NCI-H187 treated with DMSO at 0.1 percent for 48 hours (cell line): ENCODE measurements at places on chromosomes 3 and 15.

- no peak for DNase-seq
Measured at GRCh38 chr3:52859686-52860423, 25.0 kb upstream of the MUSTN1 start.

DNA sequence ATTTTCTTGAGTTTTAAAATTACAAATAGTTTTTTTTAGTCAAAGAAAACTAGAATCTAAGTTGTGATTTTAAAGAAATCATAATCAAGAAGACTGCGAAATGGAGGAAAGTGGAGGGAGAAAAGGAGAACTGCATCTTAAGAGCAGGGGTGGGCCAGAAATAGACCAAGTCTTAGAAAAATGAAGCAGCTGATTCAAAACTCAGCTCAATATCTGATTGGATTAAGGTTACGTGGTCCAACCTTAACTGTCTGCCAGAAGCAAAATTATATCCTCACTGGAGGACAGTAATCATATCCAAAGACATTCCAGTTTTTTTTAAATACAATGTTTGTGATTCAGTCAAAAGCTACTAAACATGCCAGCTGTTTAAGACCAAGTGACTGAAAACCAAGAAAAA, 41.4 kb downstream of the CHSY1 start:
- no peak for DNase-seq

DNA sequence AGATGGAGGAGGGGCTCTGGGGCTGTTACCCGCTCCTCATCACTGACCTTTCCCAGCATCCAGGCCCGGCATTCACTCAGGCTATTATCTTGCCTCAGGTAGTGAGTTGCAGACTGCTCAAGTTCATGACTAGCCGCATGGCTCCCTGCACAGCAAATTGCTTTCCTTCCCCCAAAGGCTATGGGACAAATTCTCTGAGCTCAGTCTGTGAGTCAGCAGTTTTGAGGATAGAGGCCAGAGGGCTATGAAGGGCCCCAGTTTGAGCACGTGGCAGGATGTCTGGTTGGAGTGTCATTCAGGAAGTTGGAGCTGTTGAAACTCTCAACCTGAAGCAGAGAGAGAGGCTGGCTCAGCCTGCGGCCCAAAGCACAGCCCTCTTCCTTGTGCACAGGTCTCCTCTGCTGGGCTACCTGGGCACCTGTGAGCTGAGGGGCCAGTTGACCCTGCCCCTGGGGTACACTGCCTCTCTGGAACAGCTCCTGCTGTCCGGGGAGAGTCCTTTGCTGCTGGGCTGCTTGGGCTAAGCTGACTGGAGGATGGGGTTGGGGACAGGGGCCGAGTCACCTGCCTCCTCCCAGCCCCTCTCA, 7.9 kb downstream of the FAH start:
- no peak for DNase-seq

DNA sequence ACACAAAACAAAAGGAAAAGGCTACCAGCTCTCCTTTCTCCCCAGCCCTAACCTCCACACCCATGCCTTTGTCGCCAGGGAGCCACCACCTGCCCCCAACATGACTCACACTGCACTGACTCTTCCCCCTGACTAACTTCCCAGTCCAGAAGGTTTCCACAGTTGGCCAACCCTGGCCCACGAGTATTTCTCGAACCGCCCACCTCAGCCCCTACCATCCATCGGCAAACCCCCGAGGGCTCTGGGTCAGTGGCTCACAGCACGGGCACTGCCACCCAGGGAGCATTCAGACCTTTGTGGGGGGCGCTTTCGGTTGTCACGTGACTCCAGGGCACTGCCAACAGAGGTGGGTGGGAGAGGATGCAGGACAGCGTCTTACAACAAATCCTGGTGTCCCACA, 152.3 kb downstream of the LRRC28 start:
- DNase-seq = no peak

DNA sequence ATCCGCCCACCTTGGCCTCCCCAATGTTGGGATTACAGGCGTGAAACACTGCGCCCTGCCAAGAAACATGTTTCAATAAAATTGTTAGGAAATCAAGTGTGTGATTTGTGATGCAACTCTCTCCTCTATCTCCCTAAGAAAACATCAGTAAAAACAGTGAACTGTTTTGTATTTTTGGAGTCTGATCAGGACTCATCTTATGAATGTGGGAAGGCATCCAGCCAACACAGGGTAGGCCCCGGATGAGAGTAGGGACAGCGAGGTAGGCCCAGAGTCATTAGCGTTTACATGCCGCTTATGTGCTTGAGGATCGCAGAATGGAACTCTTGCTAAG, 884 bp upstream of the GLYCTK start:
- no peak for DNase-seq

- no peak for DNase-seq
Measured at GRCh38 chr3:43222590-43222989, 63.8 kb upstream of the SNRK start.

DNA sequence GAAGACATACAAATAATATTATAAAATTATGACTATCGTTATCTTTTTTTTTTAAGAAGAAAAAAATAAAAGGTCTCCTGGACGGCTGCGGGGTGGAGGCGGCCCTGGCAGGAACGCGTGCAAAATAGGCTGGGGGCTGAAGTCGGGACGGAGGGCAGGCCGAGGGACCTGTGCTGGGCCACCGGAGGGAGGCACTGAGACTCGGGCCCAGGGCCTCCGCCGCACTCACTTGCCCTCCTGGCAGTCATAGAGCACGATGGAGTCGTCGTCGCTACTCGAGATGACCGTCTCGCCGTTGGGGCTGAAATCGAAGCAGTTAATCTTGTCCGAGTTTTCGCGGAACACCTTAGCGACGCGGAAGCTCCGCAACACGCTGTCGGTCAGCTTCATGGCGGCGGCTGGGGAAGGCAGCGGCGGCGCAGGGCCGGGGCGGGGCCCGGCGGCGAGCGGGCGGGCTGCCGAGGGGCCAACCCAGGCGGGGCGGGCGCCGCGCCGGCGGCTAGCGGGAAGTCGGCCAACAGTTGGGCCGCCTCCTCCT, 408 bp downstream of the WDR82 start:
- no peak for DNase-seq

DNA sequence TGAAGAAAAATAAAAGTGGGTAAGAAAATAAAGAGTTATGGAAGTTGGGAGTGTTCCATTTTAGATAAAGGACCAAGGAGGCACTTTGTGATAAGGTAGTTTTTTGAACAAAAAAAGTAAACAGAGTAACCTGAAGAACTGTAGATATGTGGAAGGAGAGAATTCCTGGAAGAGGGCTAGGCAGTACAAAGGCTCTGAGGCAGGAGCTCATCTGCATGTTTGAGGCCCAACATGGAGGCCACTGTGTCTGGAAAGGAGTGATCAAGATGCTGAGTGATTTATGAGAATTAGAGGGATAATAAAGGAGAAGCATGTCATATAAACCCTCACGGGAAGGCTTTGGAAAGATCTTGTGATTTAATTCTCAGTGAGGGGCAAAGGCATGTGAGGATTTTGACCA, 126.5 kb downstream of the DTWD1 start:
- no peak for DNase-seq

DNA sequence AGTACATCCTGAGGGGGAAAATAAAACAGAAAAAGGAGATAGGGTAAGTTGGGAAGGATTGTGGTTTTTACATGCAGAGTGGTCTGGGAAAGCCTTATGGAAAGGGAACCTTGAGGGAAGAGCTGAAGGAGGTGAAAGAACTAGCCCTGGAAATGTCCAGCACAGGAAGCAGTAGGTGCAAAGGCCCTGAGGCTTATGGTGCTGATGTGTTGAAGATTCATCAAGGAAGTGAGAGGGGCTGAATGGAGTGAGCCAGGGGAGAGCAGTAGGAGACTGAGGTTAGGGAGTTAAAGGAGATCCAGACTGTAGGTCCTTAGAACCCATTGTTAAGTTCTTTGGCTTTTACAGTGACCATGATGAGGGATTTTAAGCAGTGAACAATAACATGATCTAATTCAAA, 33.0 kb downstream of the ATP1B3 start:
- no peak for DNase-seq

GRCh38 chr15:58040150-58040549, 25.4 kb downstream of the ALDH1A2 start:
- no peak for DNase-seq

DNA sequence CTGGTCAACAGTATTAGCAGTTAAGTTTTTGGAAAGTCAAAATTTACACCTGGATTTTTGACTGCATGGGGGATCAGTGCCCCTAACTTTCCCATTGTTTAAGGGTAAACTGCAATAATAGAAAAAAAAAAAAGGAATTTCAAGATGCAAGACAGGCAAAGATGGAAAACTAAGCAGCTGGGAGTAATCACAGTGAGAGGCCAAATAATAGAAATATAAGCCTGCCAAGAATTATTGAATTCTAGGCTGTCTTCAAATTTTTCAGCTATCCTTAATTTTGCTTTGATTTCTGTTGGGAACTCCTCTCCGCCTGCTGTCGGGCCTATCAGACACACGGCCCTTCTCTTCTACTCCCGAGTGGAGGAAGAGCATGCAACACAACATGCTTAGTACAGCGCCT, 215.5 kb upstream of the LMCD1 start:
- DNase-seq = no peak

DNA sequence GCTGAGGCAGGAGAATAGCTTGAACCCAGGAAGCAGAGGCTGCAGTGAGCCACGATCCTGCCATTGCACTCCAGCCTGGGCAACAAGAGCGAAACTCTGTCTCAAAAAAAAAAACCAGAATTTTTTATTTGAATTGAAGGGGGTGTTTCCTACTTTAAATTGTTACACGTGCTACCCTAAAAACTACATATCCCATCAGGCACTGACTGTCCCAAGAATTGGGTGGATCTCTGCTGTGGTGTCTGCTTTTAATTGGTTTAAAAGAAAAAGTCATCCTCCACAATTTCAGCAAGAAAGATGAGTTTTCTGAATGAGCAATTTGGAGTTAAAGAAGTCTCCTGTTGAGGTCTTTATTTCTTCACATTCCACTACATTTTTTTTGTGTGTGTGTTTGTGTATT, 2.1 kb downstream of the PDIA3 start:
- DNase-seq = no peak

- no peak for DNase-seq
Measured at GRCh38 chr15:47294765-47295259, 422.5 kb upstream of the SEMA6D start.

DNA sequence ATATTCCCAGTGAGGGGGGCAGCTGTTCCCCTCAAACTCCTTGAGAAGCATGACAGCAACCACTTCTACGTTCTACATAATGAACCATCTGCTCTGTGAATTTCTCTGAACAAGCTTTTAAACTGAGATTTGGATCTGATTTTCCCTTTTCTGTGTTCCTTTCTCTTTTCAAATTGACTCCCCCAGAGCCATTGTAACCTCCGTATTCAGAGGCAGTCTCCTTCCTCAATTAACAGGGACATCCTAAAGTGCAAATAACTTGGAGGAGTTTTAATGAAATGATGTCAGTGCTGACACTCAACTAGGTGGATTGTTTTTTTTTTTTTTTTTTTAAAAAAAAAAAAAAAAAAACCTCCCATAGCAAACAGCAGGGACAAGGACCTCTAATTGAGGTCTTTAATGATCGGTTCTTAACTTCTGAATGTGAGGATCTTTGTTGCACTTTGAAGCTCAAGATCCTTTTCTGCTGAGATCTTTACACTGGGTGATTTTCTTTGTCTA, 48.8 kb downstream of the ADAMTS9 start:
- no peak for DNase-seq

- no peak for DNase-seq
Measured at GRCh38 chr15:100875976-100876375, 3.7 kb upstream of the ALDH1A3 start.

- DNase-seq = no peak
Measured at GRCh38 chr3:118098827-118099226, 935.8 kb downstream of the IGSF11 start.

GRCh38 chr15:40249477-40250303, 10.8 kb downstream of the PAK6 start:
- no peak for DNase-seq

GRCh38 chr15:89406940-89407607, 72.5 kb upstream of the POLG start:
- no peak for DNase-seq

- DNase-seq = no peak
Measured at GRCh38 chr3:49133226-49133951, 539 bp upstream of the LAMB2 start.

GRCh38 chr3:7211740-7212139, 350.8 kb downstream of the GRM7 start:
- no peak for DNase-seq

DNA sequence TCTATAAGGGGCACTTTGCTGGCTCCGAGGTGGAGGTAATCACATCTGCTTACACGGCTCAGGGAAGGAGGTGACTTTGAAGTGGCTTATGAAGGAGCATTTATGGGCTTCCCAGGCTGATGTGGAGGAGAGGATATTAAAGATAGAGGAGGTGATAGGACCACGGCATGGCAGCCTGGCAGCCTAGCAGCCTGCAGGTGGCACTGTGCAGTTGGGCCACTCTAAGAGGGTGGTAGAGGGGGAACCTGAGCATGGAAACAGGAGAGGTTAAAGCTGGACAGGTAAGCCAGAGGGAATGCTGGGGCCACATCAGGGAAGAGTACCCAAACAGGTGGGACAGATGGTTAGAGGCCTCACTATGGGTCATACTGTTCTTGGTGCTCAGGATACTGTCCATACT, 375.0 kb downstream of the WDR72 start:
- DNase-seq = no peak

DNA sequence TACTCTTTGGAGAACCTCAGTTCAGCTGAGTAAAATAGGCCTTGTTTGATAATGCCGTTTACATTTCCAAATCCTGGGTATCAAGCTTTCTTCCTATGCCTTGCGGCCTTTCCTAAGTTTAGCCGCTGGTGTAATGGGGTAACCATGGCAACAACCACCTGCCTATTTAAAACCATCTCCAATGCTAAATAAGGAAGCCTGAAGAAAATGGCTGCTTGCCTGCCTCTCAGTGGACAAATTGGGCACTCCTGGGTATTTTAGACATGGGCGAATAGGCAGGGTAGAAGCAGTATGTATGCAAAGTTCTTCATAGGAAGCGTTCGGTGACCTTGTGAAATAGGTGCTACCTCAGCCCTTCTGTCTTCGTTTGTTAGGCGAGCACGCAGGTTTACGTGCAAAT, 122.7 kb downstream of the DGKG start:
- peak; percentile 4 for DNase-seq

DNA sequence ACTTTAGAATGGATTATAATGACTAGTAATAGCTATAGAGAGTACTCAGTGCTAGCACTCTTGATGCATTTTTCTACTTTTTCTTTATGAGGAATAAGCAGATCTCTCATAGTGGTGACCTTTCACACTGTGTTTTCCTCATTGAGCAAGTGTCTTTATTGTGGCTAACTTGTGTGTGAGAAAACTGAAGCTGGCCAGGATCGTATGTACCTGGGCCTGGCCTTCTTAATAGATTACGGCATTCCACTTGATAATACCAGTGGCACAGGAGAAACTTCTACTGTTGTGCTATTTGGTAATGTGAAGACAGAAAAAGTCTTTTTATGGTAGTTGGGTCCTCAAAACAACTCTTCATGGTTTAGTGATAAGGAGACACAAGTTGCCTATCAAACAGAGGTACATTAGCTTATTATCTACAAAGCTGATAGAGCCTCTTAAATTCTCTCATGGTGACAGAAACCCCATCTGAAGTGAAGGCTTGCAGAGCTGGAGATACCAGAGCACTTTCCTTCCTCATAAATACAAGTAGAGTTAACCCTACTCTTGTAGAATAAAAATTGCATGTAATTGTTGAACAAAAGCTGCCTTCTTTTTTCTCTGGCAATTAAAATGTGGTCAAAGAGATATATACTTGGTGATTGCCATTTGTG, 64.6 kb downstream of the LYSMD4 start:
- DNase-seq = no peak
